Right forelimb (tissue), 1 donor: ENCODE measurements at places on chromosomes 2 and 18.

- no peak for DNase-seq
Measured at GRCh38 chr2:153311432-153311831, 167.1 kb downstream of the RPRM start.

GRCh38 chr2:145715601-145716000 is 1195.7 kb upstream of the ZEB2 start:
- no peak for DNase-seq

DNA sequence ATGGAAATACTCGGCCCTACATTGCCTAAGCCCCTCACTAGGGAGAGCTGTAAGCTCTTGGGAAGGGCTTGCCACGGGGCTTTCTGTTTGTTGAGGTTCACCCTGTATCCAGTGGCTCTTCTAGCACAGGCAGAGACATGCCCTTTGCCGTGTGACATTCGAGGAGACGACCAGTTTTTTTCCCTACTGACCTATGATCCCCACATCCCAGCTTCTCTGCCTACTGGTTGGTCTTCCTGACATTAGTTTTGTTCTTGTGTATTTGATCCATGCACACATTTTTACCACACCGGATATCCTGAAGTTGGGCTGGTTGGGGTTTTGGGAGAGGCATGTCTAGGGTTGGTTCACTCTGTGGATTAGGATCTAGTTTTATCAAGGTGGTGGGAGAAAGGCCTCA is 69.3 kb downstream of the NPAS2 start:
- DNase-seq: no peak

DNA sequence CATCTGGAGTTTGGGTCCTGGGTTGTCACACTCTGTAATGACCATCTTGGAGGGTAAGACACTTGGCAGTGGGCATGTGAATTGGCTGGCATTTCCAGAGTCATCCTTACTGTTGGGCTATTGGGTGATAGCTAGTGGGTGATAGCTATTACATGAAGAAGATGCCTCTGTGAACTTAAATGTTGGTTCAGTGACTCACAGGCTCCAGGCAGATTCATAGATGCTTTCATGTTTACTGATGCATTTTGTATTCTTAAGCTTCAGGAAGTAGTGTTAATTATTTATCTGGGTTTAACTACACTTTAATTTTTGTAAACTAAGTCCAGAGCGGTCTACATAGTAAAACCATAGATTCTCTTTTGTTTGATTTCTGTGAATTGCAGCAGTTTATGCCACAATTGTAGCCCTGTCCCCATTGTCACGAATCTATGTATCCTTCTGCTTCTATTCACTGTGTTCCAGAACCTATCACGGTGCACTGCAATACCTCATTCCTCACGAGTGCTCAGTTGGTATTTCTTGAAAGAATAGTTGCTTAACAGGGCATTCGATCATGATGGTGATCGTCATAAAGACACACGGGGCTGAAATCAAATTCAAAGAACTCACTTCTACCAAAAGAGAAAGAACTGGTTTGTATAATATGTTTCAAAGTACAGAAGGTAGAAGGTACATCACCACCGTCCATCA is 79.7 kb downstream of the GBX2 start:
- no peak for DNase-seq

- DNase-seq: no peak
Measured at GRCh38 chr2:44713170-44713569, 228.3 kb upstream of the SIX3 start.

DNA sequence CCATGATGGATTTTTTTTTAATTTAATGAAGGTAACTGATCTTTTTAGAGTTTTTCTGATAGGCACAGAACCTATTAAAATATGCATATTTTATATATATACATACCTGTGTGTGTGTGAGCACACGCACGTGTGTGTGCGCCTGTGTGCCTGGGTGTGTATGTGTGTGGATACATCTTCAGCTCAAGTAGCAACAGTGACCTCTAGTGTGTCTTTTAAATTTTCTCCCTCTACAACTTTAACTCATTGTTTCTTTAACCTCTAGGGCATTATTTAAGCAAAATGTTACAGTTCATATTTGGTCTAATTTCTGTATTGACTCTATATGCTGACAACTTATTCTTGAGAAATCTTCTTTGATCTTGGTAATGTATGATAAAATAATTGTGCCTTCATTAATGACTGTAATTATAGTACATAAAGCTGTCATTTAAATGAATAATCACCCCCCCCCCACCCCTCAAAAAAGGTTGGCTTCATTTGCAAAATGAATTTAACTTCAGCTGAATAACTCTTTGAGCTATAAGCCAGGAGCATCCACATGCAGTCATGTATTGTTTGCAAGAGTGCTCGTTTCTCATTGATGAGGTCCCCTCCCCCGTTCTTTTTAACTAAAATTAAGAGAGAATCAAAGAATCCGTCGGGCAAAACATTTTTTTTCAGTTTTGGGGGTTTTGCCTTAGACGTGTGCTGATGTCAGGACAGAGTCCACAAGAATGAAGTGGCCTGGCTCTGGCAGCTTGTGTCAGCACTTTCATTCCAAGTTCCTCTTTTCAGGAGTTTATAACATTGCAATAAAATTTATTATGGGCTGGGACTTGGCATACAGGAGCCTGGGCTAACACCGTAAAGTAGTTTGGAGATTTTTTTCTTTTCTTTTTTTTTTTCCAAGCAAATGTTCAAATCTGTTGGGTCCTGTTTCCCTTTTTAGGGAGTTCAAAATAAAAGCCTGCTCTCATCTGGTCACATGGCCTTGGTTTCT is 80.0 kb downstream of the ETAA1 start:
- DNase-seq: no peak

GRCh38 chr2:31853521-31853920 is 157.3 kb downstream of the MEMO1 start:
- DNase-seq: no peak

DNA sequence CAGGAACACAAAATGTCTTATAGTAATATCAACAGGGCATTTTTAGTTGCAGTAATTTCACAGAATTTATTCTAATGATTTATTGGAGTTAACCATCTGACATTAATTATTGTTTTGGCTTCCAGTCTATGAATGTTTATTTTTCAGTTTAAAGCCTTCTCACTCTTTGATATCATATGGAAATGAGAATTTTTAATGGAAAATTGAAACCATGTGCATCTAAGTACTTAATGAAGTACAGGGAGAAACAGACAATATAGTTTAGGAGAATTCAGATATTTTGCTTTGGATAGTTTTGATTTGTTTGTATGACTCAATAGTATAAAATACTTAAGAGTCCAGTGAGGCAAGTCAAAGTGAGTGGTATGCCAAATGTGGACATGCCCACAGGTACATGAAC is 126.1 kb downstream of the OLA1 start:
- DNase-seq: no peak

- no peak for DNase-seq
Measured at GRCh38 chr18:79965119-79965902, 868 bp downstream of the HSBP1L1 start.

GRCh38 chr2:188629753-188630527 is 338.3 kb downstream of the GULP1 start:
- no peak for DNase-seq

GRCh38 chr2:196464311-196464710 is 175.2 kb upstream of the CCDC150 start:
- DNase-seq: no peak

GRCh38 chr18:2240311-2240705 is 331.0 kb downstream of the METTL4 start:
- DNase-seq: no peak

GRCh38 chr18:11480692-11481091 is 128.7 kb upstream of the SLC35G4 start:
- no peak for DNase-seq

- no peak for DNase-seq
Measured at GRCh38 chr2:223856584-223856983, 19.2 kb upstream of the AP1S3 start.

DNA sequence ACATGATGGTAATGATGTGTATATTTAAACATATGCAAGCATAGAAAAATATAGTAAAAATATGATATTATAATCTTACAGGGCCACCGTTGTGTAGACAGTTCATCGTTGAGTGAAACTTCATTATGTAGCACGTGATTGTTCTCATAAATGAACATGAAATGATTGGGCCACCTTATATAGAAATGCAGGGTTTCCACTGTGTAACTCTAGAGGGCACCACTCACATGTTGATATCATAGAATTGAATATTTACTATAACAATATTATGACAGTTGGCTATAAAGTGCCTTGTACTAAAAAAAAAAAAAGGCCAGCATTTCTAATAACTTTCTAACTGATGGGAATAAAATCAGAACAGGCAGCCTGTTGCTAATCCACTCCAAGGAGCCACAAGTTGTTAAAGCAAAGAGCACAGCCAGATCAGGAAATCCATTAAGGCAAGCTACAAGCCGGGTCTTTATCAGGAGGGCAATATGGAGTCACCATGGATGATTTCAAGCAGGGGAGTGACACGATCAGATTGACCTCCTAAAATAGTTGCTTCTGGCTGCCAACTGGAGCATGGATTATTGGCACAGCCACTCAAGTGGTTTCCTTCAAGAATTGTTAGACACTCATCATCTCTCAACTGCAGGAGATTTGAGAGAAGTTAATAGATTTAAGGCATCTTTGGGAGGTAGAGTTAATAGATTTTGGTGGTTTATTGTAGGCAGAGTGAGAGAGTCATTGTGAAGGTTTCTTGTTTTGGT is 16.7 kb downstream of the IL1F10 start:
- no peak for DNase-seq

- no peak for DNase-seq
Measured at GRCh38 chr2:210432633-210433032, 43.9 kb downstream of the LANCL1 start.

GRCh38 chr2:85273738-85274731 is 53.8 kb downstream of the TGOLN2 start:
- peak; percentile 54 for DNase-seq

- DNase-seq: peak; percentile 72
Measured at GRCh38 chr2:47069628-47070154, 85.4 kb downstream of the STPG4 start.

DNA sequence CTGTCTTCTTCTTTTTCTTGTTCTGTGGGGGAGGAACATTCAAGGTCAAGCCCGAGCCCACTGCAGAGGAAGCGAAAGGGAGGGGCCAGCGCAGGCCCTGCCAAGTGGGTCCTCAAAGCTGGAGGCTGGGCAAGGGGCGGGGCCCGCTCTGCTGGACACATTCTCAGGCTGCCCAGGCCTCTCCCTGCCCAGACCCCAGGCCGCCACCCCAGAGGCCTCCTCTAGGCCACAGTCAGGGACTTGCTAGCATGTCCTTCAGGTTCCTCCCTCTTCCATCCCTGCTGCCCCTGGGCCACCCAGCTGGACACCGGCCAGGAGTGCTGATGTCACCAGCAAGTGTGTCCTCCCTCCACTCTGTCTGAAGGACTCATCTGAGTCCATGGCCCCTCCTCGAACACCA is 44.1 kb downstream of the KIF1A start:
- no peak for DNase-seq

DNA sequence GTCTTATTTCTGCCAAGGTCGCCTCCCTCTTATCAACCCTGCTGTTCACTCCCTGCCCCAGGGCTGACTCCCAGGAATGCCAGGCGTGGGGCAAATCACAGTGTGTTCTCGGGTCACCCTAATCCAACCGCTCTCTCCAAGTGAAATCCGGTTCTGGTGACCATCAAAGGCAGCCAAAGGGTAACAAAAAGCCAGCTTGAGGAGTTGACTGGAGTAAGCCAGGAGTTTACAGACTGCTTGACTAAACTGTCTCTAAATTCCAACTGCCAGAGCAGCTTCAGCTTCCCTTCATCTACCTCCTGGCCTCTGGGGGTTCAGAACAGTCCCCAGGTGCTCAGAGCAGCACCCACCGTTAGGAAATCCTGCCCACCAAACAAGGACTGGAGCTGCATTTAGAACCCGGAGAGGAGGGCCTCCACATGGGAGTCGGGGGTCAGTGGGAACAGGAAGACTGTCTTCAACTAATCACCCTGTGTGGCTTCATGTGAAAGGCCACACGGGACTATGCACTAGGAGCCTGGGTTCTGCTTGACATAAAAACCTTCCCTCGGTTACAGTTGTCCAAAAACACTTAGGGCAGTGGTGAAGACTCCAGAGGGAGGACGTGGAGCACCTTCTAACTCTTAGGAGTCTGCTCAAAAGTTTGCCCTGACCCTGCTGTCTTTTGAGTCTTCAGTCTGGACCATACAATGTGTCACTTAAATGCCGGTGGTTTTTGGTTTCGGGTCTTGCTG is 24.2 kb upstream of the MCFD2 start:
- no peak for DNase-seq

- no peak for DNase-seq
Measured at GRCh38 chr2:241976296-241976695, 106.8 kb downstream of the RTP5 start.
